Stomach (tissue), 19 donors: ENCODE measurements at places on chromosomes 6 and 20.

DNA sequence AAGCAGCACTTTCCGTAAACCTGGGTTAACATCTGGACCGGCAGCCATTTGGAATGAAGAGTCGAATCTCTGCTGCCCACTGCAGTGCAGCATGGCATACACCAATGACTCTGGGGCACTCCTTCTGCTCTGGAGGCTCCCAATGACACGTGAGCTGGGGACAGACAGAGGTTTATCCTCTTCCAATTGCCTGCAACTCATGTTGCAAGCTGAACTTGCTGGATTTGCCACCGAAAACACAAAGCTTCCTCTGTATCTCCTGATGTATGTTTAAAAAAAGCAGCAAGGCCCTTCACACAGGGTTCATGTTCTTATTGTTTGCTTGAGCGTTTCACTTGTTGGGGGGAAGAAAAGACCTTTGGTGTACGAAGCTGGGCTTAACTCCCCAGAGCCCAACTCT, 10.8 kb downstream of the NCOA5 start:
- H3K27ac ChIP-seq: no peak overlapping the region
- H3K27me3 ChIP-seq: no peaks in the 10 kb centered on the region
- no peak for DNase-seq
- H3K36me3 ChIP-seq: peaks cover 51% of the 10 kb centered on the region
- H3K4me3 ChIP-seq: no peak overlapping the region
- peaks cover 69% of the 10 kb centered on the region for H3K4me1 ChIP-seq

DNA sequence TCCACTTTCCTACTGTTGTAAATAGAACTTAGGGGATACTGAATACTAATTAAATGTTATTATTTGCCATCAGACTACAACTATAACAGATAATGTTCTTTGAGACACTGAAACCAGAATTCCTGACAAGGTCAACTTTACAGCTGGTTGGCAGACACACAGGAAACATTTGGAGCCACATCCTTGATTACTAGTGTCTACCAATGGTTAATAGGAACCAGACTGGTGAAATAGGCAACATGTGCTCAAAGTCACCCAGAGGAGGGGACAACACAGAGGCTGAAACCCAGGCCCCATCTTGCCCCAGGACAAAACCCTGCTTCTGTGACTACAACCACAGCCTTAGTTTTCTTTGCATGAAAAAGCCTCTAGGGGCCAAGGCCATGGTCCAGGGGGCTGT, 47.8 kb upstream of the NT5E start:
- H3K4me1 ChIP-seq: peaks cover 41% of the 10 kb centered on the region
- DNase-seq: no peak
- H3K27me3 ChIP-seq: no peaks in the 10 kb centered on the region
- H3K36me3 ChIP-seq: no peaks in the 10 kb centered on the region
- H3K4me3 ChIP-seq: no peak overlapping the region

DNA sequence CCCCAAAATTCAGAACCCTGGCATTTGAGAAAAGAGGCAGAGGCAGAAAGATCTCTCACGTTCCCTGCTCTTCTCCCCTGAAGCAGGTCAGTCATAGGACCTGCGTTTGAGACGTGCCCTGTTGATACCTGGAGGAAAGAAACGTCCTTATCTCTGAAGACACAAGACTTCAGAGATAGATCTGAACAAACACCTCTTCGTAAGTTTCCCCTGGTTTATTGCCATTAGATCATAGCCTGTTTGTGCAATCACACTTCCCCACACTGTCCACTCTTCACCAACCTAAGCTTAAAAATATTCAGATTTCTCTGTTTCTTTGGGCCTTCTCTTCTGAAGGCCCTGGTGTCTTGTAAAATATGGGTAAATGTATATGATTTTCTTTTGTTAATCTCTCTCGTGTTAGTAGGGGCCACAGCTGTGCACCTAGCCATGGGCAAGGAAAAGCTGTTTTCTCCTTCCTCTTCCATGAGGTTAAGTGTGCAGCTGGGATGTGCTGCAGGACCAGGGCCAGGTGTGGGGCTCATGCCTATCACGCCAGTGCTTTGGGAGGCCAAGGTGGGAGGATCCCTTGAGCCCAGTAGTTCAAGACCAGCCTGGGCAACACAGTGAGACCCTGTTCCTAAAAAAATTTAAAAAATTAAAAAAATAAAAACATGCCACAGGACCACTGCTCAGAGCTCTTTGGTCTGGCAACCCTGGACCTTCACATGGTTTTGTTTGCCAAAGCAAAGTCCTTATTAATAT, 4.7 kb upstream of the SLC22A2 start:
- H3K27ac ChIP-seq: no peak overlapping the region
- DNase-seq: no peak
- no peak overlapping the region for H3K4me3 ChIP-seq
- no peaks in the 10 kb centered on the region for H3K36me3 ChIP-seq
- H3K27me3 ChIP-seq: no peaks in the 10 kb centered on the region

GRCh38 chr6:40437631-40438030, 149.5 kb downstream of the LRFN2 start:
- no peak overlapping the region for H3K4me3 ChIP-seq
- DNase-seq: no peak
- no peaks in the 10 kb centered on the region for H3K27me3 ChIP-seq
- H3K27ac ChIP-seq: no peak overlapping the region
- no peaks in the 10 kb centered on the region for H3K4me1 ChIP-seq

DNA sequence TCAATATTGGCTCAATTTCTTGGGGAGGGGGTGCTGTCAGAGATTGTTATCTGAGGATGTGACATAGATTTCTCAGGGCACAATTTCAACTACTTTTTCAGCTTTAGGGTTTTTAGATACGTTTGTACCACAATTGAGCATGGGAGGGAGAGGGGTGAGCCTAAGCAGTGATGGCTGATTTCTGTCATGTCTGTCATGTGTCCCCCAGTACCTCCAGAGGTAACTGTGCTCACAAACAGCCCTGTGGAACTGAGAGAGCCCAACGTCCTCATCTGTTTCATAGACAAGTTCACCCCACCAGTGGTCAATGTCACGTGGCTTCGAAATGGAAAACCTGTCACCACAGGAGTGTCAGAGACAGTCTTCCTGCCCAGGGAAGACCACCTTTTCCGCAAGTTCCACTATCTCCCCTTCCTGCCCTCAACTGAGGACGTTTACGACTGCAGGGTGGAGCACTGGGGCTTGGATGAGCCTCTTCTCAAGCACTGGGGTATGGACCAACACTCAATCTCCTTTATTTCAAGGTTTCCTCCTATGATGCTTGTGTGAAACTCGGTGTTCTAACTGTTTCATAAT, 3.4 kb downstream of the HLA-DRA start:
- H3K27me3 ChIP-seq: no peaks in the 10 kb centered on the region
- DNase-seq: no peak
- peaks cover 28% of the 10 kb centered on the region for H3K36me3 ChIP-seq
- H3K27ac ChIP-seq: no peak overlapping the region
- no peak overlapping the region for H3K4me3 ChIP-seq

GRCh38 chr6:37555040-37555781, 55.5 kb upstream of the CCDC167 start:
- H3K27me3 ChIP-seq: peaks cover 21% of the 10 kb centered on the region
- no peak overlapping the region for H3K4me3 ChIP-seq
- no peak for DNase-seq
- no peaks in the 10 kb centered on the region for H3K4me1 ChIP-seq
- H3K27ac ChIP-seq: no peak overlapping the region

- H3K27ac ChIP-seq: no peak overlapping the region
- H3K36me3 ChIP-seq: no peaks in the 10 kb centered on the region
- H3K4me3 ChIP-seq: no peak overlapping the region
These were observed 329.5 kb upstream of the HSF2 start for GRCh38 chr6:122069932-122070331.

DNA sequence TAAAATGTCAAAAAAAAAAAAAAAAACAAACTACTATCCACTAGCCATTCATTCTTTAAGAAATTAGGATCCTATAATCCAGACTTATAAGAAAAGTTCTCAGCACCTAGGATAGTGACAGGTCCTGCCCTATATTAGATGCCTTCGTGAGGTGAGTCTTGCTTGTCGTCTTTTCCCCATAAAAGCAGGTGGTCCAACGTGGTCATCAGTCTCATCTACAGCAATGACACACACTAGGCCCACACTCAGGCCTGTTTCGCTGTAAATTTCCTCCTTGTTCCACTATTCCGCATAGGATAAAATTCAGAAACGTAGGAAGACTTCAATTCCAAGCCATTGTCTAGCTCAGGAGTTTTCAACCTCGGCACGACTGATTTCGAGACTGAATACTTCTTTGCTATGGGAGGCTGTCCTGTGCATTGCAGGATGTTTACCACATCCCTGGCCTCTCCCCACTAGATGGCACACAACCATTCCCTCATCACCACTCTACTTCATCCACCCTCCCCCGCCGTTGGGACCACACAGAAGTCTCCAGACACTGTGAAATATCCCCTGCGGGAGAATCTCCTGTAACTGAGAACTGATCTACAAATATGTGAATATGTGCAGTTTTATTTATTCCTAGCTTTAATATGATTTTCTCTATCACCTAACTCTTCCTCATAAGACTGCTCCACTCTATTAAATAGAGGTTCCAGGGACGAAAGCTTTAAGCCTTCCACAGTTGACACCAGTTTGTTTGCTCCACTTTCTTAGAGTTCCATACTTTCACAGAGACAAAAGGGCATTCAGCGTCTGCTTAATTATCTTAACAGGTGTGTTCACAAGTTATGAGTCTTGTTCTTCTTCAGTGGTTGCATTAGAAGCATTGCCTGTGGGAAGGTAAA, 346.3 kb downstream of the BMP2 start:
- peak; percentile 70 for DNase-seq
- no peak overlapping the region for H3K27ac ChIP-seq
- H3K36me3 ChIP-seq: no peaks in the 10 kb centered on the region
- no peaks in the 10 kb centered on the region for H3K4me1 ChIP-seq
- no peaks in the 10 kb centered on the region for H3K27me3 ChIP-seq
- H3K4me3 ChIP-seq: no peak overlapping the region

- peaks cover 65% of the 10 kb centered on the region for H3K36me3 ChIP-seq
- no peak for DNase-seq
- no peak overlapping the region for H3K4me3 ChIP-seq
- H3K4me1 ChIP-seq: peaks cover 16% of the 10 kb centered on the region
- no peaks in the 10 kb centered on the region for H3K27me3 ChIP-seq
These were observed 69.3 kb downstream of the NFATC2 start for GRCh38 chr20:51473256-51473655.

- DNase-seq: peak; percentile 66
- H3K27me3 ChIP-seq: no peaks in the 10 kb centered on the region
- peak overlapping the region; percentile 77 for H3K27ac ChIP-seq
- no peak overlapping the region for H3K4me3 ChIP-seq
- peaks cover 38% of the 10 kb centered on the region for H3K36me3 ChIP-seq
- peaks cover 72% of the 10 kb centered on the region for H3K4me1 ChIP-seq
These were observed 71.8 kb downstream of the SSR1 start for GRCh38 chr6:7241160-7241559.

GRCh38 chr6:16759646-16760515, 1.4 kb downstream of the ATXN1 start:
- DNase-seq: peak; percentile 91
- H3K4me1 ChIP-seq: peaks cover 40% of the 10 kb centered on the region
- peak overlapping the region; percentile 96 for H3K27ac ChIP-seq

GRCh38 chr6:154352898-154353585, 3.6 kb downstream of the IPCEF1 start:
- no peaks in the 10 kb centered on the region for H3K36me3 ChIP-seq
- H3K27ac ChIP-seq: no peak overlapping the region

- no peak for DNase-seq
- H3K27me3 ChIP-seq: peaks cover 44% of the 10 kb centered on the region
- peaks cover 6% of the 10 kb centered on the region for H3K4me1 ChIP-seq
- H3K4me3 ChIP-seq: peak overlapping the region; percentile 19
- no peaks in the 10 kb centered on the region for H3K36me3 ChIP-seq
These were observed 11.6 kb downstream of the GPR31 start for GRCh38 chr6:167146135-167146534.

- no peak for DNase-seq
- no peak overlapping the region for H3K27ac ChIP-seq
- H3K4me3 ChIP-seq: no peak overlapping the region
- H3K36me3 ChIP-seq: peaks cover 7% of the 10 kb centered on the region
These were observed 29.5 kb downstream of the MTHFD1L start for GRCh38 chr6:150894935-150895552.

DNA sequence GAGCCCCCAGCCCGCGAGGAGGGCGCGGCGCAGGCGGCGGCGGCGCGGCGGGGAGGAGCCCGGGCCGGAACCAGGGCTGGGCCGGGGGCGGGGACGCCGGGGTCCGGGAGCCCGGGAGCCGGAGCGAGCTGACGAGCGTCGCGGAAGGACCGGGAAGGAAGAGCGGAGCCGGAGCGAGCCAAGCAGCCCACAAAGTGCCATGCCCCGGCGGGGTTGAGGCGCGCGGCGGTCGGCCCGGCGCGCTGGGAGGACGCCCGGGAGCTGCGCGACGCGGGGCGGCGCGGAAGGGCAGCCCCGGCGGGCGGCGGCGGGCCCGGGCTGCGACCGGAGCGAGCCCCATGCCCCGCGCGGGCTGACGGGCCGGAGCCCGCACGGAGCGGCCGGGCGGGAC, 289 bp downstream of the FOXP4 start:
- H3K27ac ChIP-seq: peak overlapping the region; percentile 81
- DNase-seq: no peak
- H3K4me3 ChIP-seq: peak overlapping the region; percentile 95
- H3K36me3 ChIP-seq: peaks cover 8% of the 10 kb centered on the region
- H3K4me1 ChIP-seq: peaks cover 68% of the 10 kb centered on the region

- DNase-seq: no peak
- no peaks in the 10 kb centered on the region for H3K4me1 ChIP-seq
- no peaks in the 10 kb centered on the region for H3K36me3 ChIP-seq
- no peak overlapping the region for H3K4me3 ChIP-seq
- no peaks in the 10 kb centered on the region for H3K27me3 ChIP-seq
These were observed 139.3 kb downstream of the TTLL2 start for GRCh38 chr6:167464177-167464576.

DNA sequence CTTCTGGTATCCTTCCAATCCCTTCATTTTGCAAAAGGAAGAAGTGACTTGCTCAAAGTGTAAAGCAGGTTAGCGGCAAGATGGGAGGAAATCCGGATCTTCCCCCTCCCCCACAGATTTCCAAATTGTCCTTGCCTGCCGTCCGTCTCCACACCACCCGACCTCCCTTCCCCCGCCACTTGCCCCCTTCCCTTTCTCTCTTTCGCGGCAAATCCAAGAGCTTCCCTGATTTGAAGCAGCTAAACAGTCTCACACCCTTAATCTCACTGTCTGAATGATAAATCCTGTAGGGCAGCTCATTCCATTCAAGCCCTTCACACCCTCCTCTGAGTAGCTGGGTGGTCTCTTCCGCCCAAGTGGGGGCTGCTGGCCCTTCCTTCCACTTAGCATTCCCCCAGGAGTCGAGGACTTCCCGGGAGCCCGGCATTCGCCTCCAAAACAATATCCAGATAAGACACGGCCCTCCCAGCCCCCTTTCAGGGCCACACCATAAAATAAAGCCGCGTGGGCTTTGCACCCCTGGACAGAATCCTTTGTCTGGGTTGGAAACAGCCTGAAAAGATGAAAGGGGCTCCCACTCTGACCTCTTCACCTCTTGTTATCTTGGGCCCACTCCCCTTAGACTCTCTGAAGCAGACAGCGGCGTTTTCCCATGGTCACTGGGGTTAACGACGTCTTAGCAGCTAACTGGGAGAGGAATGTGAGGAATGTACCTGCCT, 44.0 kb upstream of the PIM1 start:
- H3K27ac ChIP-seq: no peak overlapping the region
- H3K36me3 ChIP-seq: no peaks in the 10 kb centered on the region
- no peaks in the 10 kb centered on the region for H3K27me3 ChIP-seq
- no peak for DNase-seq
